Erythroblast (primary cell): ENCODE measurements at places on chromosomes 12 and 14.

DNA sequence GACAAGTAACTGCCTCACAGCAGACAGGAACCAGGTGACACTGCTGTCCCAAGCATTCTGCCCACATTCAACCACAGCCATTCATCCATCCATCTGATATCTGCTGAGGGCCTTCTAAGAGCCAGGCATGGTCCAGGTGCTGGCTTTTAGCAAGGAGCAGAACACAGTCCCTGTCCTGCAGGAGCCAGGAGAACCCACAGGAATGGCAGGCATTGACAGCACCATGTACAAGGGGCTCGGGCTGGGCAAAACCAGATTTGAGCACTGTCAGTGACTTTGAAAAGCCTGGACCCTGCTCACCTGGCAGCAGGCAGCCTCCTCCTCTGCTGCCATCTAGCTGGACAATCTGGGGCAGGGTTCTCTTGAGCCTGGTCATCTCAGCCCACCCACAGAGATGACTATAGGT is 137.0 kb downstream of the ZFP36L1 start:
- no peak for DNase-seq

DNA sequence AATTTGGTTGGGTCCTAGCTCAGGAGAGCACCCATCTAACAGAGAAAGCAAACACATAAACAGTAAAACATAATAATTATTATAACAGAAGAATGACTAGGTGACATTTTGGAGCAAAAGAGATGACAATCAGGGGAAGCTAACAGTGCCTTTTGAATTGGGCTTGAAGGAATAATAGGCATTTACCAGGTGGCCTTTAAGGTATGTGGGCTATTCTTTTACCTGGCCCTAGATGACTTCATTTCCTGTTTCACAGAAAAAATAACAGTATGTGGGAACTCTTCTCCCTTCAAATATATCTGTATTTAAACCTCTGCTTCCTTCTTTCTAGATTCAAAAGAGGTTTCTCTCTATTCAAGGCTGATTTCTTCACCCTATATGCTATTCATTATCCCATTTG is 3.8 kb downstream of the IRAK4 start:
- DNase-seq, result no peak

DNA sequence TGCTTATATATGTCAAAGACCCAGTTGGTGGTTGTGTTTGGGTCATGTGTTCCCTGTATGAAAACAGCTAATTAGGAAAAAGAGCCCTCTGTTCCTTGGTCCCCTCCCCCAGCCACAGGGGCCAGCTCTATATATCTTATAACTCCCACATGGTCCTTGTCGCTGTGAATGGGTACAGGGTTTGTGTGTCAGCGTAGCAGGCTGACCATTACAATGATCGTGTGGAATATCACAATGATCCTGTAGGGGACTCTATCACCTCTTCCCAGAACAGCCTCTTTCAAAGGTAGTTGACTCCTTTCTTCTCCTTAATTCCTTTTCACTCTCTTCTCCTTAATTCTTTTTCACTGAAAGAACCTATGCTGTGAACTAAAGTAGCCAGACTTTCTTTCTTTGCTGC is 51.6 kb upstream of the RIC8B start:
- no peak for DNase-seq

- DNase-seq, result no peak
These were observed 67.2 kb downstream of the AEBP2 start for GRCh38 chr12:19506497-19506896.

DNA sequence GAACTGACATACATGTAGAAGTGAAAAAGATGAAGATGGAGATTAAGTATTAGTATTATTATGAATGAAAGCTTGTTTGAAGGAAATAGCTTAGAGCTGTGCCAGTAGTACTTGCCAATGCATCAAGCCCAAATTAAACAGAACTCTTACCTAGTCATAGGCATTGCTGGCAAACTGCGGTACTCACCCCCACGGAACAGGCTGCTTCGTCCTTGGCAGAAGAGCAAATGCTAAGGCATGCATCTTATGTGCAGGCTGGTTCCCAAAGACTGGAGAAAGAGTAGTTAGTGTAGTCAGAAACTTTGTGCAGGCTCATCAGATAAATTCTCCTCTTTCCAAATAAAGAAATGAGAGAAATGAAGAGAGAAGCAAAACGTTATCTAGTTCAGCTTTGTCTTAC is 134.8 kb downstream of the CCDC59 start:
- no peak for DNase-seq

GRCh38 chr12:2895511-2895910 is 4.8 kb downstream of the TULP3 start:
- DNase-seq, result no peak

DNA sequence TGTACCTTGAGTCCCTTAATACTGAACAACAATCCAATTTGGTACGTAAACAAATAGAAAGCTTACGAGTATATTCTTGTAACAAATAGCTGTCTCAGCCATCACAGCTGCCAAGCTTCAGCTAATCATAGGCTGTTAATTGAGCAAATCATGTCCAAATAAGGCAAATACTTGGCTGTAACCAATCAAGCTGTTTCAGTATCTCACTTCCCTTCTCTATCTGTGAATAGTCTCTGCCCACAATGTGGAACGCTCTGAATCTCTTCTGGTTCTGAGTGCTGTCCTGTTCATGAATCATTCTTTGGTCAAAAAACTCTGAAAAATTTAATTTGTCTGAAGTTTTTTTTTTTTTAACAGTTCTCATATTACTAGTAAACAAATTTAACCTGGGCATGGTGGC is 5.8 kb upstream of the NEMF start:
- no peak for DNase-seq

- DNase-seq, result no peak
These were observed 75.8 kb upstream of the HIF1A start for GRCh38 chr14:61619494-61619893.

- no peak for DNase-seq
These were observed 148.2 kb downstream of the ADGRD1 start for GRCh38 chr12:131101703-131102492.
